T-helper 17 cell (primary cell): ENCODE measurements at places on chromosomes 3 and 15. TPM values are rescaled to one million over a fixed set of nuclear protein-coding genes. Genes with fewer than 3 reads are reported as not detected.

DNAH12 gene
- 0.07 TPM for total RNA-seq

KY gene
- total RNA-seq, result not detected

TERB2 gene
- total RNA-seq, result not detected

CEMIP gene
- 0.42 TPM for total RNA-seq

EOMES gene
- 1.1 TPM for total RNA-seq

ATP13A5 gene
- total RNA-seq, result not detected

CDHR4 gene
- 0.37 TPM for total RNA-seq

GLT8D1 gene
- 23.0 TPM for total RNA-seq

ZPLD1 gene
- total RNA-seq, result not detected

TIMP4 gene
- not detected for total RNA-seq

PGBD4 gene
- total RNA-seq, result 2.8 TPM

PRICKLE2 gene
- 0.21 TPM for total RNA-seq

AGBL1 gene
- total RNA-seq, result not detected

GOLGA8G gene
- total RNA-seq, result not detected

MYEF2 gene
- 21.7 TPM for total RNA-seq

HEG1 gene
- total RNA-seq, result 30.6 TPM

WHAMM gene
- total RNA-seq, result 91.2 TPM

TMEM62 gene
- 26.7 TPM for total RNA-seq

CFAP100 gene
- not detected for total RNA-seq

KNG1 gene
- not detected for total RNA-seq

MESP2 gene
- total RNA-seq, result not detected

KBTBD8 gene
- total RNA-seq, result 12.0 TPM

GMNC gene
- total RNA-seq, result not detected

HES1 gene
- 3.1 TPM for total RNA-seq

FGF12 gene
- total RNA-seq, result 0.35 TPM

SLC7A14 gene
- total RNA-seq, result not detected

CAPN3 gene
- 10.6 TPM for total RNA-seq

PLA2G4F gene
- not detected for total RNA-seq

NMNAT3 gene
- total RNA-seq, result 1.3 TPM

MRAS gene
- 0.13 TPM for total RNA-seq

AQR gene
- total RNA-seq, result 45.4 TPM

PLCB2 gene
- 228 TPM for total RNA-seq

RPL29 gene
- total RNA-seq, result 1,493 TPM

CLRN1 gene
- total RNA-seq, result not detected

LDHAL6B gene
- total RNA-seq, result not detected

PLSCR5 gene
- not detected for total RNA-seq

COL6A5 gene
- total RNA-seq, result not detected

CELF6 gene
- total RNA-seq, result 1.4 TPM

SYNPR gene
- not detected for total RNA-seq

RTP1 gene
- not detected for total RNA-seq

A4GNT gene
- total RNA-seq, result not detected

GCSAM gene
- total RNA-seq, result 14.2 TPM
